ENCODE measurements at places on chromosomes 11 and 22. TPM values are rescaled to one million over a fixed set of nuclear protein-coding genes. Genes with fewer than 3 reads are reported as not detected.

DNA sequence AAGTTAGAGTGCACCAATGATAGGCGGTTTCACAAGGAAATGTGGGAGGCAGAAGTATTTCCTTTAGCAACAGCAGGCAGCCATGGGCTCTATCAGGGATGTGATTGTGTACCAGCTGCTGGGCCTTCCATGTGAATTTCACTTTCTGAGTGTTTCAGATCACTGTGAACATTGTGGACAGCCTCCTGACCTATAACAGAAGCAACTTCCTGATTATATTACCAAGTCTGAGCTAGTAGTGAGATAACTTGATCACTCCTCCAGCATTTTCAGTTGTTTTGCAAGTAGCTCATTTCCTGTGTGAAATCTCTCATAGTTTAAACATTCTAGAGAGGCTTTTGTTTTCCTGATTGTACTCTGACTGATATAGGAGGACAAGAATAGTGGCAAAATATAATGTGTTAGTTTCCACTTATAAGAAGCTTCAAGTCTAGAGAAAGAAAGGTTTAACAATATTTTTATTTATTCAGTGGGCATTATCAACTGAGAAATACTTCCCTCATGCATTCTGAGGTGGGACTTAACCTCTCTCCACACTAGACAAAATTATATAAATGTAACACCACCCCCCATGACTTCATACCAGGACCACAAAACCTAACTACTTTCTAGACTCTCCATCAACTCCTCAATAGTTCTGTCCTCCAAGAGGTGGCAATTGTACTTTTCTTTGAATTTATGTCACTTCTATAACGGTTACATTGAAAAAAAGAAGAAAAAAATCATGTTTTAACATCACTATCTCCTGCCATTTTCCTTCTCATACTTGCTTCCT is 184.2 kb upstream of the LUZP2 start:
- H3K27me3 ChIP-seq: no peaks in the 10 kb centered on the region
- no peak for DNase-seq
- no peak overlapping the region for H3K4me3 ChIP-seq
- no peak overlapping the region for H3K27ac ChIP-seq
- no peaks in the 10 kb centered on the region for H3K36me3 ChIP-seq

DNA sequence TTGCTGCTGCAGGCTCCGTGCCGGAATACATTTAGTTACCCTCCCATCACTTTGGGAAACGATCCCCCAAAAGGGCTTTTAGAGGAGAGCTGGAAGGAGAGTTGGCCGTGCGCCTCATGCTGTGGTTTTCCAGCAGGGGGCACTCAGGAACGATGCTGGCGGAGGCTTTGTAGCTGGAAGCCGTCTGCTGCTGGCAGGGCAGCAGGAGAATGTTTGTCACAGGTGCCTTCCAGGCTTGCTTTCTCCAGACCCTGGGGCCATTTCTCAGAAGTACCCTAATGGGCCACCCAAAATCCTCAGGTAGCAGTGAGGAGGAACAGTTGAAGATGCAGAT is 30.0 kb upstream of the CABP7 start:
- H3K27me3 ChIP-seq: no peaks in the 10 kb centered on the region
- no peak overlapping the region for H3K4me3 ChIP-seq
- no peaks in the 10 kb centered on the region for H3K36me3 ChIP-seq
- no peak overlapping the region for H3K27ac ChIP-seq
- peak; percentile 29 for DNase-seq

DNA sequence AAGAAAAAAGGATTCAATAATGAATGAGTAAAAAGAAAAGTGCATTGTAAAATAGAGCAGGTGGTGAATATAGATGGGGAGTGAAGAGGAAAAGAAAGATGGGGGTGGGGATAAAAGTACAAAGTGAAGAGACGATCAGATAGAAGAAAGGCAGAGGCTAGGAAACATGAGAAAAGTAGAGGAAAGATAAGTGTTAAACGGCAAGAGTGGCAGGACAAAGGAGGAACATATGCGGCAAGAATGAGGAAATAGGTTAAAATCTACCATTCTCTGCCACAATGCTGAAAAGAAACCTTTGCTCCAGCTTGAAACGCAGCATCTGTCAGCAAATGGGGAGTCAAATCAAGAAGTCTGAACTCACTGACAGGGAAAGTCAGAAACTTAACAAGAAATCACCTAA is 6.8 kb downstream of the FUT4 start:
- no peak overlapping the region for H3K27ac ChIP-seq
- H3K4me1 ChIP-seq: peaks cover 8% of the 10 kb centered on the region
- H3K4me3 ChIP-seq: no peak overlapping the region
- H3K36me3 ChIP-seq: no peaks in the 10 kb centered on the region
- no peaks in the 10 kb centered on the region for H3K27me3 ChIP-seq

The OR2AT4 gene
- not detected for total RNA-seq

DNA sequence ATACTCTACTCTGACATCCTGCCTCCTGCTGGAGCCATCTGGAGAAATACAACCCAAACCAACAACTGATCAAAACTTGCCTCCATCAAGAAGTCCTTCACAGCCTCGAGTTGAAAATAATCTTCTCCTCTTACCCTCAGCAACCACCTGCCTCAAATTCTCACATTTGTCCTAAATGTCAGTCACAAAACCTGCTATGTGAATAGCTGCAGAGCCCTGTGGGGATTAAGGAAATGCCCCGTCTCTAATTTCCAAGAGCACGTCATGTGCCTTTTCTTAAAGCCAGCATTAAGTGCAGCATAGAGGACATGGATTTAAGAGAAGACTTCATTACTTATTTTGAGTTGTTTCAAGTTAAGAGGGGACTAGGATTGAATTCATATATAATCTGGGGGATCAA is 105.9 kb downstream of the TRPC6 start:
- H3K4me1 ChIP-seq: no peaks in the 10 kb centered on the region
- H3K27ac ChIP-seq: no peak overlapping the region
- no peak overlapping the region for H3K4me3 ChIP-seq
- H3K36me3 ChIP-seq: no peaks in the 10 kb centered on the region

DNA sequence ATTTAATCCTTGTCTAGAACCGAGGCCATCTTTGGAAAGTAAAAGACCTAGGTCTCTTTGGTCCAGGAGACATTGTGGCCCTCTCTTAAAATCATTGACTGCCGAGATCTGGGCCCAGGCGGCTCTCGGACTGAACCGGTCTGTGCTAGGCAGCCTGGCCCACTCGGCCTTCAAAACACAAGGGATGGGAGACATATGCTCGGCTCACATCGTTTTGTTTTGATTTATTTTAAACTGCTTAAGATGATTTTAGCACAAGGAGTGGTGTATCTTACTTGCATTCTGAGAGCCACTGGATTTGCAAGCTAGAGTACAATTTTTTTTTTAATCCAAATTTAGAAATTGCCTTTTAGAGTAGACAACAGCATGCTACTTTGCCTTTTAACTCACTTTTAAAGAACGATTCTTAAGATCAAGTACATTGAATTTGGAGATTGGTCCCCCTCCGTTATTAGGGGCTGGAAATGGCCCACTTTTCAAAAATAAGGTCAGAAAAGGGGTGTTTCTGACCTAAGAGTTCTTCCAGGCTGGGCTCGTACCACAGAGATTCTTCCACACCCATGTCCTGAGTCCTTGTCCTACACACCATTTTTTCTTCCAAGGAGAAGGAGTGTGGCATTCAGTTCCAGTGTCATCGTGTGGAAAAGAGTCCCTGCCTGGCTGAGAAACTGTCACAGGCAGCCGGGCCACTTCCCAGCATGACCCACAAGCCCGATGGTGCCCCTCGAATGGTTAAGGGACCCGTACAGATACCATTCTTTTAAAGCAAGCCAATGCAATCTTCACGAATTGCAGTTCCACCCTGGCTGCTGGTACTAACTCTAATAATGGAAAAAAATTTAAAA is 80.5 kb upstream of the WNT7B start:
- peak; percentile 45 for DNase-seq
- H3K27me3 ChIP-seq: no peaks in the 10 kb centered on the region
- H3K4me1 ChIP-seq: peaks cover 15% of the 10 kb centered on the region
- H3K27ac ChIP-seq: peak overlapping the region; percentile 100
- peak overlapping the region; percentile 24 for H3K4me3 ChIP-seq

GRCh38 chr11:64407221-64407620 is 48.3 kb downstream of the RPS6KA4 start:
- no peaks in the 10 kb centered on the region for H3K4me1 ChIP-seq
- no peaks in the 10 kb centered on the region for H3K27me3 ChIP-seq

- H3K4me1 ChIP-seq: peaks cover 4% of the 10 kb centered on the region
- no peak overlapping the region for H3K4me3 ChIP-seq
- no peaks in the 10 kb centered on the region for H3K36me3 ChIP-seq
- H3K27me3 ChIP-seq: no peaks in the 10 kb centered on the region
These were observed 5.5 kb upstream of the DUSP18 start for GRCh38 chr22:30673136-30673535.

The PLAAT3 gene
- 17.1 TPM for total RNA-seq

The HBG1 gene
- not detected for total RNA-seq

The FXYD2 gene
- 4.6 TPM for total RNA-seq

- H3K36me3 ChIP-seq: no peaks in the 10 kb centered on the region
- no peaks in the 10 kb centered on the region for H3K27me3 ChIP-seq
- H3K4me3 ChIP-seq: no peak overlapping the region
- no peaks in the 10 kb centered on the region for H3K4me1 ChIP-seq
- DNase-seq: no peak
- no peak overlapping the region for H3K27ac ChIP-seq
These were observed 10.3 kb upstream of the CCDC86 start for GRCh38 chr11:60831501-60832079.

GRCh38 chr11:62012832-62013461 is 45.5 kb upstream of the FTH1 start:
- H3K4me3 ChIP-seq: no peak overlapping the region
- H3K27ac ChIP-seq: no peak overlapping the region
- no peaks in the 10 kb centered on the region for H3K27me3 ChIP-seq
- H3K36me3 ChIP-seq: no peaks in the 10 kb centered on the region
- H3K4me1 ChIP-seq: no peaks in the 10 kb centered on the region

DNA sequence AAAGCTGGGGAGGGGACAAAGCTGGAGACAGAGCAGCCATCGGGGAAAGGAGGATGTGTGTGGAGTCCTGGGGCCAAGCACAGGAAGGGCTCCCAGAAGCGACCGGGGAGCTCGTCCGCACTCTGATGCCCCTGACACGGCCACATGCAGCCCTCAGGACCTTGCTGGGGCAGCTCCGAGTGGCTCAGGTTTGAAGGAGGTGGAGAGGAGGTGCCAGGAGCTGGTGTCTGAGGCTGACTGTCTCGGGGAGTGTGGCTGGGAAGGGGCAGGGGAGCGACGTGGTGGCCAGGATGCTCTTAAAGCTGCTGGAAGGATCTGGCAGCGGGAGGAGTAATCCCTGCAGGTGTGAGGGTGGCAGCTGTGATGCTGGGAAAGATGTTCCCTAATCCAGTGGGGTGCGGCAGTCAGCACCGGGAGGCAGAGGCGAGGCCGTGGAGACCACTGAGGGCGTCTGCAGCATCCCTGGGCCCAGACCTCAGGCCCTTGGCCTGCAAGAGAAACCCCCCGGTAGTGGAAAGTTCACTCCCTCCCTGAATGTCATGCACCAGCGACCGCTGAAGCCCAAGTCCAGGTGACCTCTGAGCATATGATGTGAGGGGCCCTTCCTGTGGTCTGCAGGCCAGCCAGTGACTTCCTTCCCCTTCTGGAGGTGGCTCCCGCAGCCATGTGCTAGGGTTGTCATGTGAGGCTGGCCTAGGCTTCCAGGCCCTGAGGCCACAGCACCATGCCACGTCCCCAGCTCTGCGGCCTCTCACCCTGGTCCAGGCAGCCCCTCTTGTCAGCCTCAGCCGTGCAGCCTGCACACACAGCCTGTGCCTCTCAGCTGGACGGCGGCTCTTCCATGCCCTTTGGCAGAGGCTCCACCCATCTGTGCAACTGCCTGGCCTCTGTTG is 17.2 kb upstream of the CTSD start:
- H3K27me3 ChIP-seq: no peaks in the 10 kb centered on the region
- H3K36me3 ChIP-seq: no peaks in the 10 kb centered on the region
- DNase-seq: no peak
- H3K4me1 ChIP-seq: no peaks in the 10 kb centered on the region
- no peak overlapping the region for H3K27ac ChIP-seq

The LMO1 gene
- total RNA-seq: not detected

DNA sequence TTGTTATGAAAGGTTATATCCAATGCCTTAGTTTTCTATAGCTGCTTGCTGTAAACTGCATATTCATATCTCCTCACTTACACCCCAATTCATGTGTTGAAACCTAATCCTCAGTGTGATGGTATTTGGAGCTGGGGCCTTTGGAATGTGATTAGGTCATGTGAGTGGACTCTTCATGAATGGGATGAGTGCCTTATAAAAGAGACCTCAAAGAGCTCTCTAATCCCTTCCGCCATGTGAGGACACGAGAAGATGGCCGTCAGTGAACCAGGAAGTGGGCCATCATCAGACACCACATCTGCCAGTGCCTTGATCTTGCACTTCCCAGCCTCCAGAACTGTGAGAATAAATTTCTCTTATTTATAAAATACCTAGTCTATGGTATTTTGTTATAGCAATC is 79.3 kb downstream of the CYP2R1 start:
- no peaks in the 10 kb centered on the region for H3K36me3 ChIP-seq
- no peak for DNase-seq
- H3K4me3 ChIP-seq: no peak overlapping the region

The FOSL1 gene
- 3.9 TPM for total RNA-seq

The OR56A1 gene
- total RNA-seq: not detected

DNA sequence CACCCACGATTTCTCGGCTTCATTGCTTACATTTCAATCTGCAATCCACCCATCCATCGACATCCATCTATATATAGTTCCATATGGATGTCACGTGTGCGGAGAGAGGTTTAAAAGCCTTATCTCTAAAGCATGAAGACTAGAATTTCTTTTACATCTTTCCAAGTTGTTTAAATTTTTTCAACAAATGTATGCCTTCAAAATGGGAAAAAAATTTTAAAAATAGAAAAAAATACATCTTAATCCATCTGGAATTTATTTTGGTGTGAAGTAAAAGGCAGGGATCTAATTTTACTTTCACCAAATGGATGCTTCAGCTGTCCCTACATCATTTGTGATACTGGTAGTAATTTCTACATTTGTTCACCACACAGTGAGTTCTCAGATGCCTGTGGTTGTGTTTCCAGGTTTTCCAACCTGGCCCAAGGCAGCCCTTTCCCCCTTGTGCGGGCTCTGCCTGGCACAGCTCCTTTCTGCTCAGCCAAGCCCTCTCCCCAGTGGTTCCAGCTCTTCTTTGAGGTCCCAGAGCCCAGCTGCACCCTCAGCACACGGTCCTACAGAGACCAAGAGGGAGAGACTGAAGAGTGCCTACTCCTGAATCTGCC is 37.6 kb upstream of the KLHL35 start:
- peaks cover 12% of the 10 kb centered on the region for H3K4me1 ChIP-seq
- H3K27me3 ChIP-seq: no peaks in the 10 kb centered on the region
- H3K4me3 ChIP-seq: no peak overlapping the region
- no peaks in the 10 kb centered on the region for H3K36me3 ChIP-seq

- H3K36me3 ChIP-seq: no peaks in the 10 kb centered on the region
- DNase-seq: no peak
- H3K4me1 ChIP-seq: no peaks in the 10 kb centered on the region
- H3K27me3 ChIP-seq: no peaks in the 10 kb centered on the region
- no peak overlapping the region for H3K4me3 ChIP-seq
- no peak overlapping the region for H3K27ac ChIP-seq
These were observed 23.2 kb downstream of the MFNG start for GRCh38 chr22:37462983-37463382.

DNA sequence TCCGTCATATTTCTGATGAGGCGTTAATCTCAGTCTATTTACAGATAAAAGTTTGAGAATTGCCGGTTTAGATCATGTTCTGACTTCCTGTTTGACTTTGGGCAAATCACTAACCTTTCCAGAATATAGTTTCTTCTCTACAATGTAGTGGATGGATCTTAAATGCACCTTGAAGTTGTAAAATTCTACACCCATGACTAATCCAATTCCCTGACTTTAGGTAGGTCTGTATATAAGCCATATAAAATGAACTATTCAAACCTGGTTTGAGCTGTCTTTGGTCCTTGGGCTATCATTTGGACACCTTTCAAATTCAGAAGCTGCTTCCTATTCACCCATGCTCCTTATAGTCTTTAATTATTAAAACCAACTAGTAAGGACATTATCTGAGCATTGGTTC is 52.2 kb upstream of the BLID start:
- H3K27me3 ChIP-seq: no peaks in the 10 kb centered on the region
- H3K4me1 ChIP-seq: no peaks in the 10 kb centered on the region
- H3K27ac ChIP-seq: no peak overlapping the region
- no peaks in the 10 kb centered on the region for H3K36me3 ChIP-seq
- H3K4me3 ChIP-seq: no peak overlapping the region

Data from uterus (tissue), 4 donors.